ENCODE measurements at places on chromosomes 1 and 21.

DNA sequence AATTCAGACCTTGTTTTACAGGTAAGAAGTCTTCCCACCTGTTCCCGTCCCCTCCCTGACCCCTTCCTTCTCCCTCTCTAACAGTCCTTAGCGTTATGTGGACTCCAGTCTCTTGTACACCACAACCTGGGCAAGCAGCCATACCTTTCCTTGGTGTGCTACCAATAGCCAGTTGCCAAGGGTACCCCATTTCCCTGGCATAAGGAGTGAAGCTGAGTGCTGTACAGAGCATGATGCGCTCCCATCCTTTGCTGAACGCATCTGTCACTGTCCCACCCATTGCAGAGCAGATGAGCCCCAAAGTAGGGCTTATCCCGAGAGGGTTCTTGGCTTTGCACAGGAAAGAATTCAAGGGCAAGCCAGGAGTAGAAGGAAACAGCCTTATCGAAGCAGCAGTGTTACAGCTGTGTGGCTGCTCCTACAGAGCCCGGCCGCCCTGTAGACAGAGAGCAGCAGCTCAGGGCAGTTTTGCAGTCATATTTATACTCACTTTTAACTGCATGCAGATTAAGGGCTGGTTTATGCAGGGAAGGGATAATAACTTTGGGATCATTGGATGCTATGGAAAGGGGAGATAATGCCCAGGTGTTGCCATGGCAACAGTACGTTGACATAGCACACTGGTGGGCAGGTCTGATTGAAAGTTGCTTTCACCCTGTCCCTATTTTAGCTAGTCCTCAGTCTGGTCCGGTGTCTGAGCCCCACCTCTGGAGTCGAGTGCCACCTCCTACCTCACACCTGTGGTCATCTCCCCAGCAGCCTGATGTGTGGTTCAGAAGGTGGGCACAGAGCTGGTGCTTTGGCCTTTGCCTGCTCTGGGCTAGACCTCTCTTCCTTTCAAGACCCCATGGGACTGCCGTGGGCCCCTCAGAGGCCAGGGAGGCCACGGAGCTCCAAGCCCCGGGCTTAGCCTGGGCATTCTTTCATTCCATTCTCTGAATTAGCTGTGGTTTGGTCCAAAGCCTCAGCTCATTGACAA is 5.1 kb downstream of the FHAD1 start:
- no peak for DNase-seq

DNA sequence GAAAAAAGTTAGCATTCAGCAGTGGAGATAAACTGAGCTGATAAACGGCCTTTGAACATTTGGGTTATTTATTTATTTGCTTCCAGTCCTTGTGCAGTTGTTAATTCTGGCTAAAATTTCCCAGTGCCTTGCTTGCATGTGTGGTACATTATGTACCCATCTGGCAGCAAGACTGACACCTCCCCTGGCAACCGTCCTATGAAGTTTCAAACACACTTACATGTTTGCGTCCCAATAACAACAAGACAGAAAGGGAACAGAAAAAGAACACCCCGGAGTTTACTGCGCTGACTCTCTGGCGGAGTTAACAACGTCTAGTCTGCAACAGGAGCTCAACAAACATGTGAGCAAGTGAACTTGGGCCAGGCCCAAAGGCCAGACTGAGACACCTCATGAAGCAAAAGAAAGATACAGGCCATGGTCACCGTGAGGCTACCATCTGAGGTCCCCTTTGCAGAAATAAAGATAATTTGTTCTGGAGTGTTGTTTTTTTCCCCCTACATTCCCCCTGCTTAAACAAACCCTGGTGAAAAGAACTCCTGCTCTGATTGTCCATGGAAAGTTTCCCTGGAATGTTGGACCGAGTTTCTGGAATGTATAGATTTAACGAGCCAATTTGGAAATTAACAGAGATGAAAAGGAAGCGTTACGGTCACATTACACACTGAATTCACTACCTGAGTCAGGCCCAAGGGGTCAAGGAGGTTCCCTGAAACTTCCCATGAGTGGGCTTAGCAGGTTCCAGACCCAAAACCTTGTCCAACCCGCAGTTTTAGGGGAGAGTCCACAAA is 33.4 kb downstream of the TRABD2B start:
- DNase-seq = no peak

GRCh38 chr1:58839846-58840835 is 56.3 kb upstream of the JUN start:
- DNase-seq = peak; percentile 85

GRCh38 chr1:224160171-224160682 is 22.8 kb upstream of the DEGS1 start:
- DNase-seq = no peak

DNA sequence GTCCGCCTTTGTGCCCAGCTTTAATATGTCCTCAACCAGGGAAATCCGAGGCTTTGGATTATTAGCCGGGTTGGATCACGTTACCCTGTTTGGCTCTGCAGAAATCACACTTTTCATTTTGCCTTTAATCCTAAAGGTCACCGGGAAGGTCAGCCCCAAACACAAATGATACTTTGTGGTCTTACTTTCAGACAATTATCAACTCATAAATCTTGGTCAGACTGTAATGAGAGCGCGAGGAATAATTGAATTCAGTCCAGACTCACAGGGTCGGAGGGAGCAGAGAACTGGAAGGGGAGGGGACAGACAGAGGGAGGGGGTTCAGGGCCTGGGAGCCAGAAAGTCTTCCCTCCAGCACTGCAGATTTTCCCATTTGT is 91.7 kb upstream of the NFIA start:
- no peak for DNase-seq

- DNase-seq = no peak
Measured at GRCh38 chr1:210645582-210646257, 317.0 kb downstream of the HHAT start.

- no peak for DNase-seq
Measured at GRCh38 chr1:157357111-157357510, 195.2 kb downstream of the FCRL5 start.

DNA sequence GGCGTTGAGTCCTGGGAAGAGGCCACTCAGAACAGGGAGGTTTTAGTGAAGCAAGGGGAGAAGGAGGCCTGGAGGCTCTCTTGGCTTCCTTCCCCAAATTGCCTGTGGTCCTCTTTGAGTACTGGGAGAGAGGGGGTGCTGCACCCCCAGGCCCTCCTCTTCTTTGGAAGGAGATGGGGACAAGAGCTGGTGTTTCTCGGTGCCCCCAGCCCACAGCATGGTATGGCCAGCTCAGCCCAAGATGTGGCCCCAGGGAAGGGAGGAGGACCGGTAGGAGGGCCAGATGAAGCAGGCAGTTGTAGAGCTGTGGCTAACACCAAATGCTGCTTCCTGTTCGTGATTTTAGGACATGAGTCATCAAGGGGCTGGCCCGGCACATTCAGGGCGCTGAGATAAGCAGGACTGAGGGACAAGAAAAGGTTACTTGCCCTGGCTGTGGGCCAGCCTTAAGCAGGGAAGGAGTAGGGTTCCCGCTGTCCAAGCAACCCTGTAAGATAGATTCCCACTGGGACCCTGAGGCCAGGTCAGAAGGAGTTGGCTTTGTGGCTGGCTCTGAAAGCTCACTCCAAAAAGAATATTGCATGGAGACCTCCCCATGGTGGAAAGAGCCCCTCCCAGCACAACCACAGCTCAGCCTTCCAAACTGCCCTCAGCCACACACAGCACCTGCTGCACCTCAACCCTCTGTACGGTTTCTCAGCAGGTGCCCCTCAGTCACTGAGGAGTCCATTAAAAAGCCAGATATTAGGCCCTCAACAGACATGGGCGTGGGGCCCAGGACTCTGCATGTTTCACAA is 4.9 kb upstream of the TNFRSF1B start:
- DNase-seq = peak; percentile 95

DNA sequence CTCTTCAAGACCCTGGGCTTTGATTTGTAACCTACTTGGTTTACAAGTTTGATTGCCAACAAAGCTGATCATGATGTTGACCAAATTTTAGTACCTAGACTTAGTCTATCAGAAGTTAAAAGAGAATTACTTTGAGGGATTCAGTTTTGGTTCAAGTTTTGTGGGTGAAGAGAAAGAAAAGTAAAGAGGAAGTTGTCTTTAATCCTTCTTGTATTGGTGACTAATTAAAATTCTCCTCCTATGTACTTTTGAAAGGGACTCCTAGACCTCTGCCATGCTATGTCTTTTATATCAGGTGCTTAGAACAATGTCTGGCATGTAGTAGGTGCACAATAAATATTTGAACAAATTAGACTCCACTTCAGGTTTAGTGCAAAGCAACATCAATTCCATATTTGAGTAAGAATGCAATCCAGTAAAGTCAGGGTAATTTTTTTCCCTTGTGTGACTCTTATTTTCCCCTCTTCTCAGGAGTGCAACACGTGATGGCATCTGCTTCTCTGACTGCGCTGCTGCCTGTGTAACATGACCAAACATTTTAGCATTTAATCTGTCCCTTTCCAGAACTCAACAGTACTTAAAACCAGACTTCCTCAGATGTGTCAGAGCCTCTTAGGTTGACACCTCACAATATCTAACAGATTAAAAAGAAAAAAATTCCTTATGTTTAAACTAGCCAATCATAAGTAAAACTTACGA is 41.1 kb upstream of the KCNQ4 start:
- peak; percentile 46 for DNase-seq

- DNase-seq = peak; percentile 61
Measured at GRCh38 chr1:232553809-232554208, 76.1 kb downstream of the SIPA1L2 start.

DNA sequence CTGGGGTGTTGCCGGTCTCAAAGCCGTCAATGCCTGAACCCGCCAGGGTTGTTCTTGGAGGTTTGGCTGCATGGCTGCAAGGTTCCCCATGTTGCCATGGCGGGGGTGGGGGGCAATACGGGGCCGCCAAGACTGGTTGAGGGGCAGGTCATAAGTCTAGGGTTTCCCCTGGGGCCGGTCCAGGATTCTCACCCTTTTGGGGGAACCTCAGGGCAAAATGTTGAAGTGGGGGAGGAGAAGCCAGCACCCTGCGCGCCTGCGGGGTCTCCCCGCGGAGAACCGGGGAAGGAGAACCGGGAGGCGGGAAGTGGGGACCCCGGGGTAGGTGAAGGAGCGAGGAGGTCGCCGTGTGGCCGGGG is 401 bp upstream of the ARHGEF10L start:
- DNase-seq = no peak

- DNase-seq = no peak
Measured at GRCh38 chr21:17526776-17527175, 13.9 kb downstream of the CXADR start.

- DNase-seq = no peak
Measured at GRCh38 chr1:116409751-116410191, 36.7 kb downstream of the ATP1A1 start.

- DNase-seq = no peak
Measured at GRCh38 chr1:42961312-42962091, 2.8 kb upstream of the SLC2A1 start.

DNA sequence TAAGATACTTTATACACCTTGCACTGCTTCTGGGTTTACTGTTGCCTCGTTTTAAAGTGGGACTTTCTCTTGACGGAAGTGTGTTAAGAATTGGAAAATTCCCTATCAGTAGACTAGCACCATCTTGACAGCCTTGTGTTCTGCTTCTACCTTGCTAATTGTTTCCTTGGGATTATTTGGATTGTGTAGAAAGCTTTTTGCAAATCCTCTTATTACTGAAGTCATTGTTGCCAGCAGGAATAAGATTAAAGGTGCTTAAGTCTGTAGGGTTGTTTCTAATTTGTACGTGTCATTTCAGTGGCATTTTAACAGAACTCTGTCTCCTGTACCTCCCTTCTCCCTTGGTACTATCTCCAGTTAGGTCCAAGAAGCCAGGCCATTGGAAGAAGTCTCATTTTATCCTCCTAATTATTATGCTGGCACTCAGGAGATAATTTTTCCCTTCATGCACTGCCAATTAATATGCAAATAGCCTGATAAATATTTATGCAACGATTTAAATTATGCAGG is 107.7 kb downstream of the POU2F1 start:
- DNase-seq = no peak

DNA sequence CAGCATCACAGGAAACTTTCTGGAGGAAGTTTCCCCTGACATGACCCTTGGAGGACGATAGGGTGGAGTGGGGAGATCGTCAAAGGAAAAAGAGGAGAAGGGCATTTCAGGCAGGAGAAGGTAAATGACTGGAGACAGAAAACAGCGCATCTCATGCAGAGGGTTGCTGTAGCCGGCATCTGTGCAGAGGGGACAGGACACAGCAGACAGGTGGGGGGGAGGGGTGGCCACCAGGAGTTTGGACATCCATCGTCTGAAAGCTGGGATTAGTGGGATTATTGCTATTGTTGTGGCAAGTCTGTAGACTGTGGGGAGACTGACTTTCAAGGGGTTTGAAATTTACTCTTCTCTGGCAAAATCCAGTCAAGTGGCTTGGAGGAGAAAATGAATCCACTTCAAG is 463.9 kb downstream of the OMA1 start:
- DNase-seq = no peak

- no peak for DNase-seq
Measured at GRCh38 chr1:55386456-55386855, 171.3 kb upstream of the USP24 start.

DNA sequence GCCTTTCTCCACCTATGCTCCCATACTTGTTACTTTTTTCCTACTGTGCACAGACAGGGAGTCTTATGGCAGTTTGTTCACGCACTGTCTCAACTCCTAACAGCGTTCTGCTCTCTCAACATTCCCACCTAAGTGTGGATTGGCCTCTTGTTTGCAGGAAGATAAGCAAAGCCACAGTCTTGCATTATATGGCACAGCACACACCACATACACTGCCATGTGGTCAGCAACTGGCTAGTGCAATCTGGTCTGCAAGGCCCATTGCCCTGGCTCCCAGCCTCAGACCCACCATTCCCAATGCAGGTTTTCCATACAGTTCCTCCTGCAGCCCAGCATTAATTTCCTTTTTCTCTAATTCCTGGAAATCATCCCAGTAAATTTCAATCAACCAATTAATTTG is 38.3 kb upstream of the LAMC2 start:
- no peak for DNase-seq

DNA sequence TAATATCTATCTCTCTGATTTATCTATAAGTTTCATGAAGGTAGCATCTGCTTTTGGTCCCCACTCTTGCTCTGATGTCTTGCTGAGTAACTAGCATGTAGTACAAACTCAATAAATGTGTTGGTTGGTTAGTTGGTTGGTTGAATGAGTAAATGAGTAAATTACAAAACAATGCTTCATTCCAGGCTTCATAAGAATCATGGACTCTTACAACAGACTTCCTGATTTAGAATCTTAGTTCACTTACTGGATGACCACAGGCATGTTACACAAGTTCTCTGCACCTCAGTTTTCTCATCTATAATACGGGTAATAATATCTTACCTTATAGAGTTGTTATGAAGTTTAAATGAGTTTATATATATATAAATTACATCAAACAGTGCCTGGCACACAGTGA is 98.6 kb downstream of the ZNF281 start:
- DNase-seq = peak; percentile 62

GRCh38 chr1:116763116-116763786 is 9.0 kb downstream of the CD2 start:
- no peak for DNase-seq

DNA sequence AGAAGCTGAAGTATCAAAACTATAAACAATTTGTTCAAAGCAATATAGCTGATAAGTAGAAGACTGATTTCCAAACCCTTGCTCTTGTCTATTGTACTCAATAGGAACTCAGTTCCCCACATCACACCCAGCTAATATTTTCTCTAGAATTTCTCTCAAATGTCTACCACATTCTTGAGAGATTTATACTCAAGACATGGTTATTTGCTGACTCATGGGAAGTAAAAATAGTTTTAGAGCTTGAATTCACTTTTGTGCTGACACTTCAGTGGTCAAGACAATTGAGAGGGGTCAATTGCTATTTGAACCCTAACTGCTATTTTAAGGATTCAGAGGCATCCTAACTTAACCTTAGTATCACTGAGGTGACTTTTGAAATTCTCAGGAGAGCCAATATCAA is 99.0 kb downstream of the TNNI3K start:
- no peak for DNase-seq

Data from EH (cell line).